NCI-H446 (cell line): ENCODE measurements at places on chromosomes 5 and 9.

GRCh38 chr9:131980267-131981016, 99.2 kb downstream of the MED27 start:
- DNase-seq: no peak

- no peak for DNase-seq
These were observed at the start of gene NTRK2 for GRCh38 chr9:84669288-84670137. NTRK2 (plus strand) TSS chr9:84669729; CDS start chr9:84670749, 1,020 bp downstream.

GRCh38 chr5:128538250-128539037, 399 bp upstream of the FBN2 start:
- DNase-seq: no peak

DNA sequence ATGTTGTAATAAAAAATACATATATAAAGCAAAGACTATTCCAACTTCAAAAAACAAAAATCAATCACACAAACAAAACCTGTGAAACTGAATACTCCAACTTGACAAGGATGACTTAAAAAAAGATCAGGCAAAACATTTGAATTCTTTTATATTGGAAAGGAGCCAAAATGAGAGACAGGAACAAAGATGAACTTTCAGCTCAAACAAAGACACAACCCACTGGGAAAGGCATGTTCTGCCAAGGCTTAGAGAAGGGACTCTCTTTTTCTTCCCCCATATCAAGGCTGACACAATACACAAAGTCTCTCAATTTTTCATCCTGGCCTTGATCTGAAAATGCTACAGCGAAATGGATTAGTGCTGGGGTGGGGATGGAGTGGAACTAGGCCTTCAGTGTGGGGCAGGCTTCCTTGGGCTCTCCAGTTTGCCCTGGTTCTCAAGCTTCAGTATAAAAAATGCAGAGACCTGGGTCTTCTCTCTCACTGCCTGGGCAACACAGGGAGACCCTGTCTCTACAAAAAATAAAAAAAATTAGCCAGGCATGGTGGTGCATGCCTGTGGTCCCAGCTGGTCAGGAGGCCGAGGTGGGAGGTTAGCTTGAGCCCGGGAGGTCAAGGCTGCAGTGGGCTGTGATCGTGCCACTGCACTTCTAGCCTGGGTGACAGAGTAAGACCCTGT, 11.6 kb upstream of the FAM169A start:
- no peak for DNase-seq

DNA sequence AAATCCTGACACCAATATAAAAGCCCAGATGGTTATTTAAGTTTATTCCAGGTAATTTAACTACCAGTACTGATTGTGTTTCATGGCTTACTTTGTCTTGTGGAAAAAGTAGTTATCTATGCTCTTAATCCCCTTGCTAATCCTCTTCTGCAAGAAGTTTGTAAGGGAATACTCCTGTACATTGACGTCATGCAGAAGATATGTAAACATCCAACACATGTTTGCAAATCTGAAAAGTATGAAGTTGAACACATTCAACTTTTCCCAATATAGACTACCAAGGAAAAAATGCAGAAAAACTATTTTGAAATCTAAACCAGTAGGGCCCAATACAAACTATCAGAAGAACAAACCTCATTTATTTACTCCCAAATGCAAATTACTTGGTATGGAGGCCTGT, 56.3 kb upstream of the ELL2 start:
- no peak for DNase-seq

- DNase-seq: no peak
These were observed 734.6 kb downstream of the TLR4 start for GRCh38 chr9:118438810-118439209.

DNA sequence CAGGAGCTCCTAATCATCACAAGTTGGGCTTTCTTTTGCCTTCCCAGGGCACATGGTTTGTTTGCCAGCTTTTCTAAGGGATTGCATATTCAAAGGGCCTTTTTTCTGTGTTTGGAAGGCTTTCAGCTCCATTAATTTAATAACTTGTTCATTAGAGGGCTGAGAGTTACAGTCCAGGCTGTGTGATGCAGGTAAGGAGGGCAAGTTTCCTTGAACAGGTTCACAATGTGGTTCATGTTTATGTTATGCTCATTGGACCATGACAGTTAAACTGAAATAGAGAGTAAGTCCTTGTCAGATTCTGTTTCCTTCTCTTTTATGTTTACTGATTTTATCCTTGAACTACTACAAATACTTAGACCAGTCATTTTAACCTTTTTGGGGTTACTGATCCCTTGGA, 174.4 kb downstream of the MARCHF11 start:
- DNase-seq: no peak

GRCh38 chr9:26955222-26955903, 849 bp upstream of the IFT74 start:
- no peak for DNase-seq

DNA sequence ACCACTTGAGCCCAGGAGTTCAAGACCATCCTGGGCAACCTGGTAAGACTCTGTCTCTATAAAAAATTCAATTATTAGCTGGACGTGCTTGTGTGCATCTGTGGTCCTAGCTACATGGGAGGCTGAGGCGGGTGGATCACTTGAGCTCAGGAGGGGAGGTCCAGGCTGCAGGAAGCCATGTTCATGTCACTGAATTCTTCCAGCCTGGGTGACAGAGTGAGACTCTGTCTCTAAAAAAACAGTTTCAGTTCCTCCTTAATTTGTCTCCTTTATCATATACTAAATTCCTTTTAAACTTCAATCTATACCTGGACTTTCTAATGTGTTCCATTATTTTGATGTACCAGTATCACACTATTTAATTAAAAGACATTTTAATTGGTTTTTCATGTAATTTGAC, 422.2 kb upstream of the TLE4 start:
- DNase-seq: no peak

DNA sequence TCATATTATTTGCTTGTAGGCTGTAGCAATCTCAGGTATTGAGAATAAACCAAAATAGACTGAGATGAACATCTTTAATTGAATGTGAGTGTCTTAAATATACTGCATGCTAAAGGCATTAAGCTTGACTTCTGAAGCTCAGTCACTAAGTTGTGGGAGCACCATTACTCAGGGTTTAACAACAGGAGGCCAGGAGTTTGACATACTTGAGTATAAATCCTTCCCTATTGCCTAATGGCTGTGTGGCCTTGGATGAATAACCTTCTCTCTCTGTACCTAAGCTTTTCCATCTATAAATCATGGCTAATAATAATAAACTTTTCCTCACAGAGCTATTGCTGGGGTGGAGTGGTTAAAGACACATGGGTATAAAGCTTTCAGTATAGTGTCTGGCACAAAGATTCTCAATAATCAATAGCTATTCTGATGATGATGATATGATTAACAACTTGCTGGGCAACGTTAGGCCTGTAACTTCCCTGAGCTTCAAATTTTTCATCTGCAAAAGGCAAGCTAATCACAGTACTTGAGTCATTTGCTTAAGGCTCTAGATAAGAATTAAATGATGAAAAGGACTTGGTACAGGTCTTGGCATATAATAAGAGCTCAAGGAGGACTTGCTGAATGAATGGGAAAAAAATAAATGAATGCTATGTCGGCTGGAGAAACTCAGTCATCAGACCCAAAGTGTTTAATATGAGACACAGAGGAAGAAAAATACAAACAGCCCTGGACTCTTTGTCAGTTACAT, 174.0 kb upstream of the IL12B start:
- DNase-seq: no peak

DNA sequence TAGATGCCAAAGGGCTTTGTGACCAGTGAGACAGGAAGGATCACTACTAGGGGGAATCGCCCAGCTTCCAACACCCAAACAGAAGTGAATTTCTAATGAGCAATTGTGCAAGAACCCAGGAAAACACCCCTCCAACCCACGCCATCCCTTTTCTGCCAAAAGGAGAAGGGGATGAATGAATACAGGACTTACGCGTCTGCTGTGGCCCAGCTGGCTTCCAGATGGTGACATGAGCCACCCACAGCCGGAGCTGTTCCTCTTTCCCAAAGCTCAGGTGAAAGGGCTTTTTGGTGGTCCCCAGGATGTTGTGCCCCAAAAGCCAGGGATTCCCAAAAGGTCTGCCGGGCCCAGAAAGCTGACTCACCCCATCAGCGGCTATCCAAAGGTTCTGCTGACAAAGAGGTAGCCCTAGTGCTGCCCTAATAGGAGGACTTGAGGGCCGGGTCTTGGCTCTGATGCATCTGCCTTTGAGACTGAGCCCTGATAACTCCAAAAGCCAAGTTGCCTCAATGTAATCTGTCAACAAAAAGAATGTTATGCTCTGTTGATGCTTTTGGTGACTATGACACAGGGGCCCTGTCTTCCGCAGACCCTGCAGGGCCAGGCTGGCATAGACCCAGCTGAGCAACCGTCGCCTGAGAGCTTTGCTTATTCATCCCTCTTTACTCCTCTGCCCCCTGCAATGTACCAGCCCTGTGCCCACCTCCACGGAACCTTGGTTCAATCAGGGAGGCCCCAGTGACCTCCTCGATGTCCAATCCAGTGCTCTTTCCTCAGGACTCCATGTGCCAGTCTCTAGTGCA, 14.5 kb downstream of the GSN start:
- DNase-seq: peak; percentile 53

GRCh38 chr5:5777013-5777412, 354.5 kb downstream of the ICE1 start:
- no peak for DNase-seq

DNA sequence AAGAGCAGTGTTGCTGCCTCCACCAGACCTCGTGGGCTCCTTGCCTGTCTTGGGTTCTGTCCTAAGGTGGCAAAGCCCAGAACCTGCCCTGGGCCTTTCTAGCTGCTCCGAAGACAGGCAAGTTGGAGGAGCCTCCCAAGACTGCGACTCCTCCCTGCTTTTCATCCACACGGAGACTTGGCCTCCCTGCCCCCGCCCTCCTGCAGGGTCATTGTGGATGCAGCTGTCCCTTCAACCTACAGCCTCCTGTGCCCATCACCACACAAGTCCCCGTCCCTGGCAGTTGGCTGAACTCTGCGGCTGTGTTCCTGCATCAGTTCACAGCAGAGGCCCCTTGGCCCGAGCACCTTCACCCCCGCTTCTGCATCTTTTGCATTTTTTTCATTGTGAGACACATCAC, 59.2 kb downstream of the WNK2 start:
- no peak for DNase-seq

- DNase-seq: no peak
These were observed 139.8 kb downstream of the MPDZ start for GRCh38 chr9:13139641-13140171.

DNA sequence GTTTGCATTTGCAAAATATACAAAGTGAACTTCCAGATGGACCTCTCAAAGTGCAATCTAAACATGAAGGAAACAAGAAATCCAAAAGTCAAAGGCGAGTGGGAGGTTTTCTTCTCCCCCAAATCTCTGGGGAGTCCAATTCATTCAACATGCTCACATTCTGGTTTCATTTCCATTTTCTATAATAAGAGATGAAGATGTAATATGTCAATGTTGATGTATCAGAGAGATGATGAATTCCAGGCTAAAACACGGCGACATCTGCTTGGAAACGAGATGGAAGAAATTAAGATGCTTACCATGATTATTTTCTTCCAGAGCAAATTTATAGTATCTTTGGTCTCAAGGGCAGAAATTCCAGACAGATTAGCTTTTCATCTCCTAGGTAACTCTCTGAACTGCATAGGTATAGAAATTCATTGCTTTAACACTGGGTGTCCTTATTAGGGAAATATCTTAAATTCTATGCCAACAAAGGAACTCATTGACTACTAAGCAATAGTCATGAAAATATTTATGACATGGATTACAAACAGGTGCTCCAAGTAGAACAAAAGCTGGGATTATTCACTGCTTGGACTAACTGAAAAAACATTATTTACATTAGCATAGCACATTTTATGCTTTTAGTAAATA, 287.9 kb downstream of the SEC61B start:
- no peak for DNase-seq

- DNase-seq: no peak
These were observed 168.0 kb upstream of the IRX2 start for GRCh38 chr5:2919310-2920018.

DNA sequence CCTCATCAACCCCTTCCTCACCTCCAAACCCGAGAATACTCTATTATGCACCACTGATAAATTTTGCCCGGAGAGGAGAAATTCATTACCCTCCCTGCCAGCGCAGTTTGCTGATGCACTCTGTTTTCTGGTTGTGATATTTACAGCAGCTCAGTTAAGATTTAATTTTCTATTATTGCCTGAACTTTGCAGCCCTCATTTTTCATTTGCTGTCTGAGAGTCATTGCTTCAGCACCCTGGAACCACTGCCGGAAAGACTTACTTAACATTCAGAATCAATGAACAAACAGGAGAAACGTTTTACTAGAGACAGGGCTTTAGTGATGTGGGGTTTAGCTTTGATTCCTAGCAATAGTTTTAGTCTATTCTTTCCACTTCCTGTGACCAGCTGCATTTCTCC, 56.7 kb upstream of the MAMDC2 start:
- no peak for DNase-seq

DNA sequence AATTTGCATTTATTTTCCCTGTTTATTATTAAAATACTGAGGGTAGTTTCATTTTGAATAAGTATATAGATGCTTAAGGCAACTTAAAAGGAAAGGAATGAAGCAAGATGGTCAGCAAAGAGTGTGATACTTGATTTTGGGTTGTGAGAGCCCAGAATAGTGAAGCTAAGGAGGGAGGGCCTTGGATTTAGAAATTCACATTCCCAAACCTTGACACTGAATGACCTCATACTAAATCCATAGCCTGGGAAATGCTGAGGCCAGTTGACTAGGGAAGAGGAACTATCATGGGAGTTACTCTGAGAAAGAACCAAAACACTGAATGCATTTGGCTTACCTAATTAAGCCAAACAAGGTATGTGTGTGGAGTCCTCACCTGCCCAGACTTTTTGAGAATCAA, 292.5 kb downstream of the SPATA31D1 start:
- no peak for DNase-seq

DNA sequence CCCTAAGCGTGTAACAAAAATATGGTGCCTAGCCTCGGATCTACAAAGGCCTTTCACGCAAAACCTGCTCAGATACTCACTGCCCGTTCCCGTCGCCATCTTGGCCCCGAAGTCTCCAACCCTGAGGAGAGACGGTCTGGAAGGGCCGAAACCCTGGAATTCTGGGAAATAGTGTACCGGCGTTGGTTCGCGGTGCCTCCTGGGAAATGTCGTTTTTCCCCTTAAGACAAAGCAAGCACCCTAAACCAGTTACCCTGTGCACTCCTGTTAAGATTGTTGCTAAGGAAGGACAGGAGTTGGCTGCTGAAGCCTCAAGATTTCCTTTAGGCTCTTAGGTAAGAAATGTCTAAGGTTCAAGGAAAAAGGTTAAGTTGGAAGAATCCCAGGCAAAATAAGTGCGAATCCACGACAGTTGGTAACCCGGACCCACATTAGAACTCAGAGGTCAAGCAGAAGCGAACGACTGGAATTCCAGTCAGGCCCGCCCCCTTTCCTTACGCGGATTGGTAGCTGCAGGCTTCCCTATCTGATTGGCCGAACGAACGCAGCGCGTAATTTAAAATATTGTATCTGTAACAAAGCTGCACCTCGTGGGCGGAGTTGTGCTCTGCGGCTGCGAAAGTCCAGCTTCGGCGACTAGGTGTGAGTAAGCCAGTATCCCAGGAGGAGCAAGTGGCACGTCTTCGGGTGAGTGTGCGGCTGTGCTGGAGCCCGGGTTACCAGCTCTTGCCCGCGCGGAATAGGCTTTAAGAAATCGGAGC, at the start of the genes BRD8 and KIF20A:
Gene BRD8, minus strand, starts transcription at position 115 of the 761 bp plus-strand sequence. Its CDS starts 16 bp downstream, at position 99.
Gene KIF20A, plus strand, starts transcription at position 597 of the 761 bp plus-strand sequence. CDS start 569 bp downstream, outside the sequence.
- DNase-seq: peak; percentile 94

- no peak for DNase-seq
These were observed 143.9 kb downstream of the SNCAIP start for GRCh38 chr5:122455939-122456338.
